ENCODE measurements at places on chromosomes 2 and 18.

GRCh38 chr2:159728629-159729028 lies 16.3 kb downstream of the MARCHF7 start:
- no peak for DNase-seq

DNA sequence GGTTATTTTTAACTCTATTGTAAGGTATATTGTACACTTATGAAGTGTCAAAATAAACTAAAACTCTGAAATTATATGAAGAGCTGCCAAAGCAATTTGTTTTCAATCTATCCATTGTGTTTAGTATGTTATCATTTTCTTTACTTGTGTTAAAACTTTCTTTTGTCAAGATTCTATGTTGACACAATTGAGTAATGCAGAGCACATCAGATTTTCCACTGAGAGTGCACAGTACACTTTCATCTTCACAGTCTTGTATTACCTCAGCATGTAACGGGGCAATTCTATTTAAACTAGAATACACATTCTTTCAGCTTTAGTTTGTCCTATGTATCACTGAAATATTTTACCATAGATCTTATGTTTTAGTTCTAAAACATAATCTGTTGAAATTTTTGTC lies 304.4 kb upstream of the ZC3H15 start:
- DNase-seq = no peak

DNA sequence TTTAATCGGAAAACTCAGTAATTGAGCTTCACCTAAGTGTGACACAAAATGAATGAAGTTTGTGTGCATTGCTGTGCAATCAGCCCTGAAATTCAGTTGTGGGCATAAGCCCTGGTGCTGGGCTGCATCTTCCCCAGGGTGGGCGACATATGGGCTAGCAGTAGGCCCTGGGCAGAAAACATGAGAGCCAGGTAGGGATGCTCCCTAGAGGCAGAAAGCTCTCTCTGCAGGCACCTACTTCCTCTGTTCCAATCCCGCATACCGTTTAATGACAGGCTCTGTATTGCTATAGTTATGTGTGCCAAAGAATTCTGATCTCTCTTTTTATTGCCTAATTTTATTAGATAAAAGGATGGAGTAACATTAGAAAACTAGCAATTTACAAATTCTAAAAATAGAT lies 456.7 kb downstream of the NRXN1 start:
- no peak for DNase-seq

DNA sequence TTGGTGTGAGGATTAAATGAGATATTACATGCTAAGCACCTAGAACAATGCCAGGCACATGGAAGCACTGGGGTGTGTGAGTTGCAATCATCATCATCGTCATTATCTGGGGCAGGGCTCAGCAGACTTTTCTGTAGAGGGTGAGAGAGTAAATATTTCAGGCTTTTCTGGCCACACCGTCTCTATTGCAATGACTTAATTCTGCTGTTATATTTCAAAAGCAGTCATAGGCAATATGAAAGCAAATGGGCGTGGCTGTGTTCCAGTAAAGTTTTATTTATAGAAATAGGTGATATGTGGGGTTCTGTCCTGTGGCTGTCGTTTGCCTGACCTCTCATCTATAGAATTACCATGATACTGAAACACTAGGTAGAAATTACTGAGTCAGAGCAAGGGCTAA lies 60.6 kb downstream of the IL1R2 start:
- DNase-seq = no peak

- DNase-seq = no peak
Observed at GRCh38 chr2:172782506-172783164, 47.0 kb downstream of the RAPGEF4 start.

- no peak for DNase-seq
Observed at GRCh38 chr18:4293337-4293736, 161.8 kb downstream of the DLGAP1 start.

DNA sequence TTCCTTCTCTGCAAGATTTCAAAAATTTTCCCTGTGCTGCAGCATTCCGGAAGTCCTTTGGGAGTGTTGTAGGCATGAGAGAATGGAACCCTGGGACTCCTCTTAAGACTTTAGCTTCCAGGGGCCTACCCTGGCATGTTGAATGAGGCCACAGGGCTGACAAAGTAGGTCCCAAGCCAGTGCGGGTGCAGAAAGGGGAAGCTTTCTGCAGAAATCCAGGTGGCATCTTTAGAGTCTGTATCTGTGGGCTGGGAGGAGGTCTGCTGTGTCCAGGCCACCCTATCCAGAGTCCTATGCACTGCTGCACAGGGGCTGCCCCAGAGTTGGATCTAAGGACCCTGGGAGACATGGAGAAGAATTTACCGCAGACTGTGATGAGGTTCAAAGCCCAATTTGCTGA lies 1.9 kb upstream of the SIX2 start:
- DNase-seq = no peak

DNA sequence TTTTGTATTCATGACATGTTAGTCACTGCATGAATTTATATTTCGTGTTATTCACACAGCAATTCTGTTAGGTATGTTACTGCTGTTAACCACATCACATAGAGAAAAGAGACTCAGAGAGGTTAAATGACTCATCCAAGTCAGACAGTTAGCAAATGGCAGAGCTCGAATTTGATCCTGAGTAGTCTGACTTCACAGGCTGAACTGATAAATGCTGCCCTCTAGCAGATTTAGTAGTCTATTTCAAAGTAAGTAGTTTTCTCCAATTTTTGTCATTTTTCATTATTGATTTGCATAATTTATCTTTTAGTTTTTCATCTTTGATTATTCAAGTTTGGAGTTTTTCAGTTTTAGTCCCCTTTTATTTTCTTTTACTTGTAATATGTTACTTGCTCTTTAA lies 58.3 kb downstream of the WDR7 start:
- DNase-seq = no peak

- no peak for DNase-seq
Observed at GRCh38 chr2:223169830-223170605, 118.0 kb downstream of the KCNE4 start.

DNA sequence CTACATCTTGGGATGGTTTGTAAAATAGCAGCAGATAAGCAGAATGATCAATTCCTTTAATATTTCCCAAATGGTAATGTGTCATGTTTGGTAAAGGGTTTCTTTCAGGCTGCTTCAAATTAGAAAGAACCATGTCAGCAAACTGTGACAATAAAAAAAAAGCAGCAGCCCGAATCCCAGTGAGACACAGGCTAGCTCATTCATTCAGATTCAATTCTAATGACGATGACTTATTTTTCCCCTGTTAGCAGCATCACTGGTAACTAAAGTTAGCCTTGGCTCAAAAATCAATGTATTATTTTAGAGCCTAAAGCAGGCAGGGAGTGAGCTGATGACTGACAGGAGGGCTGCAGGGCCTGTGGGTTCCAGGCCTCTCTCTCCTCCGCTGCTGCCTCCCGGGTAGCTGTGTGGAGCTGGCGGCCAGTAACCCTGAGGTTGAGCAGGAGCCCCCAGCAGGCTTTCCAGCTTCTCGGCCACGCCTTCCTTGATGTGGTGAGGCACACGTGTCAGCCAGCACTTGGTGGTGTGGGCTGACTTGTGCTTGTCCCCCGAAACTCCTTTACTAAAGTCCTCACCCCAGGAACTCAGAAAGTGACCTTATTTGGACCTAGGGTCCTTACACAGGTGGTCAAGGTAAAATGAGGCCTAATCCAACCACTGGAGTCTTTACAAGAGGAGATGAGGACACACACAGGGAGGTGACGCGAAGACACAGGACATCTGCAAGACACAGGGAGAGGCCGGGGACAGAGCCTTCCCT lies 120.5 kb upstream of the HS6ST1 start:
- no peak for DNase-seq

DNA sequence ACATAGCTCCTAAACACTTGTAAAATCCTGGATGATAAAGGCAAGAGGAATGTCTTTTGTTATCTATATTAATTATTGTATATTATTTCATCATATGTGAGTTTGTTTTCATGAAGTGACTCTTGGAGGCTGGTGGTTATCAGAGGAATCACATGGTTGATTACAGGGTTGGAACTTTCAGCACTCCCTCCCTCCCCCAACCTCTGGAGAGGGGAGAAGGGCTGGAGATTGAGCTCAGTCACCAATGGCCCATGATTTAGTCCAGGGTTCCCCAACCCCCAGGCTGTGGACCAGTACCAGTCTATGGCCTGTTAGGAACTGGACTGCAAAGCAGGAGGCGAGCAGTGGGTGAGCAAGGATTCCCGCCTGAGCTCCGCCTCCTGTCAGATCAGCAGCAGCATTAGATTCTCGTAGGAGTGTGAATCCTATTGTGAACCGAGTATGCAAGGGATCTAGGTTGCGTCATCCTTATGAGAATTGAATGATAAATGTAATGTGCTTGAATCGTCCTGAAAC lies 37.7 kb downstream of the FBXO48 start:
- no peak for DNase-seq

DNA sequence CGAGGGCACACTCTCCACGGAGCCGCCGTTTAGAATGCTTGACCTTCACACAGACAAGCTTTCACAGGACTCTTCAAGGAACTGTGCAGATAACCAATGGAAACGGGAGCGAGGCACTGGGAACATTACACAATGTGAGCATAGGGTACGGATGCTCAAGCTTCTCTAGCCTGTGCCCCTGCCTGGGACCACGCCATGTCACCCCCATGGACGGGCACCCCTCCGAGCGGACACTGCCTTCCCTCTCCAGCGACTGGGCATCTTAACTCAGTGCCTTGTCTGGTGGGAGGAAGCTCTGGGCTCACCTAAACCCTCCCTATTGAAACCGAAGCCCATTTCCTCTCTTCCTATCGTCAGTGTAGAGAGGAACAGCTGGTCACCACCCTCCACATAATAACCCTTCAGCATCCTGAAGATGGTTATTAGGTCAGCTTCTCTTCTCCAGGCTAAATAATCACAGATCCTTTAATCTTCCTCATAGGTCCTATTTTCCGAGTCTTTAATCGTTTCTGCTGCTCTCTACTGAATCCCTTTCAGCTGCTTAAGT lies 626.7 kb downstream of the GALR1 start:
- DNase-seq = no peak

- DNase-seq = no peak
Observed at GRCh38 chr2:120528051-120528692, 182.2 kb downstream of the INHBB start.

GRCh38 chr2:191176801-191177438 lies 26.1 kb upstream of the STAT4 start:
- DNase-seq = no peak

DNA sequence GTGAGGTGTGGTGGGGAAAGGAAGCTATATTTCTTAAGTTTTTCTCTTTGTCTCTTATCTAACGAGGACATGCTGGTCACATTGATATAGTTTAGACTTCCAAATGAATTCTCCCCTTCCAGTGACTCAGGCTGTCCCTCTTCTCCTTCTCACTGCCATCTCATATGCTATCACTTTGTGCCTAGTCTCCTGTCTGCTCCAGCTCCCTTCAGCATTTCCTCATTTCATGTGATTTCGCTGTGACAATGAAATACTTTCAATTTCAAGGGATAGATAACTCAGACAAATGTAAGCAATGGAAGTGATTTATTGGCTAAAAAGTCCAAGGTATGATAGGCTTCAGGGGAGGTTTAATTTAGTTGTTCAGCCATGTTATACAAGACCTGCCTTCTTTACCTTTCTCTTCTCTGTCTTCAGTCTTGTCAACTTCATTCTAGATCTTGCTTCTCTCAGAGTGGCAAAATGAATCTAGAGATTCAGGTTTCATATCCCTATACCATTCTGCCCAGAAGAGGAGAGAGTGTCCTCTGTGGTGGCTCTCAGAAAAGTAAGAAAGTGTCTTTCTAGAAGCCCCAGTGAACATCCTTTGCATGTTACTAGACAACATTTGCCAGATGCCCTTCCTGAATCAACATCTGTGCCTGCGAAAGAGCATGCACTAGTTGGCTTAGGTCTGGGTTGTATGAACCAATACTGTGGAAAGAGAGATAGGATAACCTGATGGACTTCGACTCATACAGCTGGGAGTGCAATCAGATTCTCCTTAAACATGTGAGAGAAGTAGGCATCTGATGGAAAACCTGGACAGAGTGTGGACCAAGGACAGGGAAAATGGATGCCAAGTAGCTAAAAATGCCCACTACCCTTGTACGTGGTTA lies 29.9 kb upstream of the GPR155 start:
- DNase-seq = no peak

GRCh38 chr2:43222475-43223309 lies 3.7 kb downstream of the ZFP36L2 start:
- no peak for DNase-seq

- DNase-seq = no peak
Observed at GRCh38 chr2:207072571-207072970, 93.2 kb downstream of the KLF7 start.

DNA sequence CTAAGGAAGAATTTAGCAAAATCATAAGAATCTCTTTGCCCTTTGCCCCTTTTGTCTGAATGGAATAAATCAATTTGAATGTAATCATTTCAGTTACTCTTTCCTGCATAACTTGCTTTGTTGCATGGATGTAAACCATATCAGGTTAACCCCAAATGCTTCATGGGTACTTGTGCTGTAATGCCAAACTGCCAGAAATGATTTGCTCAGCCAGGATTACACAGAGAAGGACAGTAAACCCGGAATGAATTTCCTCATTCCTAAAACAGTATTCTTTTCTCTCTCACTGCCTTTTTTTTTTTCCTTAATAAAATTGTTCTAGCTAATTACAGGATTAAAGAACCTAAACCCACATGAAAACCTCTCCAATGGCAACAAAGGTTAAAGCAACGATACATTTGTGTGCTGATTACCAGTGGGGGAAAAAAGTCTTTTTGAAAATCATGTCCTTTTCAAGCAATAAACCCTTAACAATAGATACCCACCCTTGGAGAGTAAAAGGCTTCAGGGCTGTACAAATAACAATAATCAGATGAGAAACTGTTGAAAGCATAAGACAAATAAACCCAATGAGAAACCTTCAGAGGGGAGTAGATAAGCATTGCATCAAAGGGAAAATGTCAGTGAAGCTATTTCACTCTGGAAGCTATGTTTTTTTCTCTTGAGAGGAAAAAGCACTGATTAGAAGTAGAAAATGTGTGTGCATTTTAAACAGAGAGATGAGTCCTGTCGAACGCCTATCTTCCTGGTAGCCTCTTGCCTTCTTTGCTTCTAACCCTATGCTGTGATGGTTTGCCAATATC lies 275.3 kb downstream of the CDH2 start:
- no peak for DNase-seq

DNA sequence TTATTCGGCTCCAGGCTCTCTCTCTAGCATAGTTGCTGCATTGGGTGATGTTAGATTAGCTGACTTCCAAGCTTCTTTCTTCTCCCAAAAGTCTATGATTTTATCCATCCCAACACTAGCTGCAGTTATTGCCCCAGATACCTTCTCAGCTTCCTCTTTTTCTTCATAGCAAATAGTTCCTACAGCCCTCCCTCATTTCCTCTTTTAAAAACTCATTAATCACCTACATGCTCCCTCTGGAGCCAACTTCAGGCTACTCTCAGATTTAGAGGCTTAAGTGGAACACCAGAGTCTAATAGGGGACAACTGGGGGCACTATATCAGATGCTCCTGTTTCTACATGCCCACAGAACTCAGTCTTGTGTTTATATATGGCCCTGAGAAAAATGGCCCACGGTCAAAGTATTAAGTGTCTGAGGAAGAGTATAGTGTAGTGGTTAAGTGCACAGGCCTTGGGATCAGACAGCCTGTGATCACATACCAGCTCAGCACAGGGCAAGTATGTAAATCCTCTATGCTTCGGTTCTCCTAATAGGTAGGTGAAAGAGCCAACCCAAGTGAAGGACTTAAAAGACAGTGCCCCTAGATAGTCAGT lies 241.9 kb upstream of the SLC14A2 start:
- no peak for DNase-seq

GRCh38 chr2:240146141-240146561 lies 5.7 kb upstream of the OTOS start:
- DNase-seq = no peak
